ENCODE measurements at places on chromosomes 11 and 22. TPM values are rescaled to one million over a fixed set of nuclear protein-coding genes. Genes with fewer than 3 reads are reported as not detected.

Gene MMP7
- not detected for total RNA-seq

GRCh38 chr11:131136486-131136885 is 220.2 kb upstream of the SNX19 start:
- H3K4me1 ChIP-seq: no peaks in the 10 kb centered on the region
- no peaks in the 10 kb centered on the region for H3K27me3 ChIP-seq
- no peak for DNase-seq
- H3K36me3 ChIP-seq: no peaks in the 10 kb centered on the region

DNA sequence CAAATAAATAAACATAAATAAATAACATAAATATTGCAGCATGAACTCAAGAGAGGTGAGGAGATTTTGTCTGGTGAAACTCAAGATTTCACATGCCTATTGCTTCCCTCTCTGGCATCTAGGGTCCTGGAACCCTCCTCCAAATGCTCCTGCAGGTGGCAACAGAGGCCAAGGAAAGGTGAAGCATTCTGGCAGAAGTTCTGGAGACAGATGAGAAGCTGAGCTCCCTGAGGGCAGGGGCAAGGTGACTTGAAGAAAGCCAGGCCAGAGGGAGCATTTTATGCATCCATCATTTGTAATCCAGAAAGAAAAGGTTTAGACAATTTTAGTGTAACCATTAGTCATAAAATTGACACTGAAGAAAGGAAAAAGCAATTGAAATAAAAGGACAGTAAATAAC is 64.9 kb downstream of the ENDOD1 start:
- H3K4me3 ChIP-seq: no peak overlapping the region
- peaks cover 47% of the 10 kb centered on the region for H3K4me1 ChIP-seq
- H3K36me3 ChIP-seq: no peaks in the 10 kb centered on the region
- H3K27me3 ChIP-seq: no peaks in the 10 kb centered on the region
- H3K27ac ChIP-seq: no peak overlapping the region

GRCh38 chr22:31344578-31345330 is 1.4 kb downstream of the PATZ1 start:
- no peaks in the 10 kb centered on the region for H3K27me3 ChIP-seq
- H3K36me3 ChIP-seq: no peaks in the 10 kb centered on the region
- peak overlapping the region; percentile 97 for H3K4me3 ChIP-seq
- peak; percentile 39 for DNase-seq
- peaks cover 57% of the 10 kb centered on the region for H3K4me1 ChIP-seq
- H3K27ac ChIP-seq: peak overlapping the region; percentile 96

DNA sequence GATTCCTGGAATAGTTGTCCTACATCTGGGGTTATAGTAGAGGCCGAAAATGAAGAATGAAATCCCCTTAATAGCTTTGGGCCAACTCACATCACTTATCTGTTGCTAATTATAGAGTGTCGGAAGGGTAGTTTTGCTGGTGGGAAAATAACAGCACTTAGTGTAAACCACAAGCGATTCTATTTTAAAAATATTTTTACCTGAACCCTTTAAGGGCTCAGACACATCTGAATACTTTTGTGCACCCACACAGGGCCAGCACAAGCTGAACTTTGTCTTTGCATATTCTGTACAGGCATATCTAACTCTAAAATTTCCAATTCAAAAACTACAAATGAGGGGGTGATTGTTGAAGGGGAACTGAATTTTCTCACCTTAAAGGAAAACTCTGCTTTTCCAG is 27.6 kb downstream of the SLC6A5 start:
- no peak for DNase-seq
- H3K27me3 ChIP-seq: peaks cover 6% of the 10 kb centered on the region
- H3K27ac ChIP-seq: no peak overlapping the region

DNA sequence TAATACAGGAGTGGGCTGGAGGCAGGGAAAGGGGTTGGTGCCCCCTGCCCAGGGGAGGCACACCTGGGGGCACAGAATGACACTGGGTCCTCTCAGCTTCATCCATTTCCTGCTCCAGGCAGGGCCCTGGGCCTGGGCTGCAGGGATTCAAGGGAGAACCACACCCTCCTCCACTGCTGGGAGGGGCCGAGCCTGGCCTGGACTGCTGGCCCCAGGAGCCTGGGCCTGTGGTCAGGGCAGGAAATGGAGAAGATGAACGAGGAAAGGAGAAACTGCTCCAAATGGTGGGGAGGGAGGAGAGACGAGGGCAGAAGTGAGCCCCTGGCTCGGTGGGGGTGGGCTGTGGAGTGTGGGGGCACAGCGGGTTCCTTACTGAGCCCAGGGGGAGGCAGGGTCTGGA is 38.1 kb upstream of the KCNQ1OT1 start:
- H3K36me3 ChIP-seq: no peaks in the 10 kb centered on the region
- H3K27ac ChIP-seq: no peak overlapping the region
- no peak overlapping the region for H3K4me3 ChIP-seq
- DNase-seq: no peak

DNA sequence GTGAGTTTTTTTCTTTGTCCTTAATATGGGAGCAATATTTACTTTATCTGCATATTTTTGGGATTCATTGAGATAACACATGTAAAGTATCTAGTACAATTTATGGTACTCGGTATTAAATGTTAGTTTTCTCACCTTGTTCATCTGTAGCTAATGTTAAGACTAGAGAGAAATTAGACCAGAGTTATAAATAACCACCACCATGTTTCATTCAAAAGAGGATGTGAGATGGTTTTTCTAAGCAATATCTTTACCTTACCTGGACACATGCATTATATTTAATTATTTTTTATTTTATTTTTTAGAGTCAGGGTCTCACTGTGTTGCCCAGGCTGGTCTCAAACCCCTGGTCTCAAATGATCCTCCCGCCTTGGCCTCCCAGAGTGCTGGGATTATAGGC is 18.4 kb downstream of the ARHGAP42 start:
- no peaks in the 10 kb centered on the region for H3K27me3 ChIP-seq
- no peak overlapping the region for H3K27ac ChIP-seq
- DNase-seq: no peak
- no peak overlapping the region for H3K4me3 ChIP-seq
- H3K4me1 ChIP-seq: no peaks in the 10 kb centered on the region
- no peaks in the 10 kb centered on the region for H3K36me3 ChIP-seq

Gene OTOG
- total RNA-seq: not detected

DNA sequence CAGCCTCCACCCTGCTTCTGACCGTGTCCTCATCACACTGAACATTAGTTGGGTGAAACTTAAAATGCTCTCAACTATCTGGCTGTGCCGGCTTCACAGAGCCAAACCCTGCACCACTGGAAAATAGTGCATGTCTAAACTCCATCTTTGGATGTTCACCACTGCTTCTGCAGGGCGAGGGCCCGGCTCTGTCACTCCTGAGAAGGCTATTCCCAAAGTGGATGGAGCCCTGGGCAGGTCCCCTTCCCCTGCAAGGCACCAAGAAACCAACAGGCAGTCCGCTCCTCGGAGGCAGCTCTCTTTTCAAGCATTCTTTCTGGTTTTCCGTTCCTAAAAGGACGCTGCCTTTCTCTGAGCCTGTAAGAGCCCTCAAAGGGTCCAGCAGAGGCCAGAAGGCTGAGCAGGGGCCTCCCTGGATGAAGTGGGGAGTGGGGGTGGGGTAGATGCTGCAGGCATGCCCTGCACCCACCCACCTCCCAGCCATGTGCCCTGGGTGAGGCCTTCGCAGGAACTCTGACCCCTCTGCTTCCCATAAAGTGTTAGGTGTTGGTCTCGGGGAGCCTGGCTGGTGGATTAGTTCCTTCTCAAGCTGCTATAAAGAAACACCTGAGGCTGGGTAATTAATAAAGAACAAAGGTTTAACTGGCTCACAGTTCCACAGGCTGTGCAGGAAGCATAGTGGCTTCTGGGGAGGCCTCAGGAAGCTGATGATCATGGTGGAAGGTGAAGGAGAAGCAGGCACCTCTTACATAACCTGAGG is 23.3 kb downstream of the LINC01488 start:
- H3K4me3 ChIP-seq: no peak overlapping the region
- H3K27me3 ChIP-seq: peaks cover 12% of the 10 kb centered on the region
- no peak for DNase-seq
- H3K27ac ChIP-seq: no peak overlapping the region
- H3K36me3 ChIP-seq: peaks cover 2% of the 10 kb centered on the region

Gene IGSF9B
- total RNA-seq: 87.0 TPM

Gene HEPHL1
- total RNA-seq: not detected

DNA sequence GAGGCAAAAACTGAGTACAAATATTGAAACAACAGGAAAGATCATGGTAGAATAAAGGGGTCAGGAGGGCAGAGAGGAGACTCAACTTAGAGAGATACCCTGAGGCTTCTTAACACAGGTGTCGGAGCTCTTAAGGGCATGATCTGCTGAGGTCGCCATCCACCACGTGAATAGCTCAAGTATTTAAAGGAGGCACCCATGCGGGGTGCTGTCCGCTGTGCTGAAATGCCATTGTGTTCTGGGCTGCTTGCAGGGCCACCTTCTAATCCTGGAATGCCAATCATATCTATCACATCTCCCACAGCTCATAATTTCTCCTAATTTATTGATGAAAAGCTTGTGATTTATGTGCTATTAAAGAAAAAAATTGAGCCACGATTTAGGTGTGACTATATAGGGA is 90.2 kb downstream of the SEZ6L start:
- DNase-seq: peak; percentile 6
- no peaks in the 10 kb centered on the region for H3K4me1 ChIP-seq
- no peaks in the 10 kb centered on the region for H3K36me3 ChIP-seq
- H3K4me3 ChIP-seq: no peak overlapping the region
- no peak overlapping the region for H3K27ac ChIP-seq
- peaks cover 38% of the 10 kb centered on the region for H3K27me3 ChIP-seq

Gene MS4A4A
- total RNA-seq: not detected

GRCh38 chr11:122852074-122852795 is 13.9 kb downstream of the CRTAM start:
- peak overlapping the region; percentile 16 for H3K27ac ChIP-seq
- peaks cover 83% of the 10 kb centered on the region for H3K4me1 ChIP-seq
- peak; percentile 50 for DNase-seq
- no peaks in the 10 kb centered on the region for H3K36me3 ChIP-seq
- H3K4me3 ChIP-seq: peak overlapping the region; percentile 72
- H3K27me3 ChIP-seq: no peaks in the 10 kb centered on the region
